Lower lobe of right lung (tissue), 2 donors: ENCODE measurements at places on chromosomes 11 and 22. TPM values are rescaled to one million over a fixed set of nuclear protein-coding genes. Genes with fewer than 3 reads are reported as not detected.

The FAM227A gene
- 3.4 TPM for total RNA-seq

The OR52A1 gene
- total RNA-seq: not detected

The ADAMTS15 gene
- total RNA-seq: 8.4 TPM

GRCh38 chr11:120598517-120599257 is 87.1 kb downstream of the GRIK4 start:
- H3K4me1 ChIP-seq: no peaks in the 10 kb centered on the region
- peak; percentile 8 for DNase-seq
- no peaks in the 10 kb centered on the region for H3K27me3 ChIP-seq
- no peaks in the 10 kb centered on the region for H3K36me3 ChIP-seq

DNA sequence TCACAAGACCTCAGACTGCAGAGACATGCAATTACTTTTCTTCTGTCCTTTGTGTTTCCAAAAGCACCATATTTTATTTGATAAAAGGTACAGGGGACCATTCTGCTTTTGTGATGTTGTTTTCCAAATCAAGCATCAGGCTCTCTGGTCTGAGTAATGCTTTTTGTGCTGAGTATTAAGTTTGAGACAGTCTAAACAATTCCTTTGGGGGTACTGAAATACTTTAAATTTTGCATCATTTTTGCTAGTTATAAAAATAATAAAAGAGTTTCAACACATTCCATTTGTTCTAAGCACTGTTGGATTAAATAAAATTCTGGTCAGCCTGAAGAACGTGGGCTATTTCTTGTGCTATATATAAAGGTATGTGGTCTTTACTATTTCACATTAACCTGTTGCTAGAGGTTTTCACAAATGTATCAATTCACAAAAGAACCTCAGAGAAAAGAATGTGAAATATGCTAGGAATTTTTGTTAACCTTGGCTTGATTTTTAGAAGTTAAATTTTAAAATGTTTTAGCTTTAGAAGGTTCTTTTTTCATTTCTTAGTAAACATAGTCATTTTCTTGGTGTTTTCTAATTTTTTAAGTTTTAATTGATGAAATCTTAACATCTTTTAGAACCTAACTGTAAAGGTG is 61.6 kb downstream of the C22orf31 start:
- no peak overlapping the region for H3K4me3 ChIP-seq
- peaks cover 14% of the 10 kb centered on the region for H3K4me1 ChIP-seq
- H3K27me3 ChIP-seq: no peaks in the 10 kb centered on the region
- no peaks in the 10 kb centered on the region for H3K36me3 ChIP-seq
- no peak for DNase-seq
- no peak overlapping the region for H3K27ac ChIP-seq
